Activated effector memory CD4-positive, alpha-beta T cell treated with Interleukin-2 at 50 U/mL for 16 hours (primary cell): ENCODE measurements at places on chromosomes 2 and 18.

- no peak for DNase-seq
These were observed 164.2 kb downstream of the C1D start for GRCh38 chr2:67898595-67898994.

DNA sequence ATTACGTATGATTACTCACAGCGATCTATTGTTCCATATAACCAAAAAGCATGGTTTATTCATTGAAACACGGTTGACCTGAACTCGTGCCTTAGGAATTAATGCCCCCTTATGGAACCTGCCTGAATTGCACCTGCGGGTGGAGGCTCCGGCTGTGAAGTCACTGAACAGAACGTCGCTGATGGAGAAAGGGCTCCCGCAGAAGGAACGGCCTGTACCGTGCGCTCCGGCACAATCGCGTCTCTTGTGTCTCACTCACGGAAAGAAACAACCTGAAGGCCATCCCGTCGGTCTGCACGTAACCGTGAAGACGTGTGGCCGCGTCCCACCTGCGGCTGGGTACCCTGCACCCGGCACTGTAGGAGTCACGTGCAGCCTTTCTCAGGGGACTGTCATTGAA, 133.1 kb downstream of the NFATC1 start:
- DNase-seq: peak; percentile 53

DNA sequence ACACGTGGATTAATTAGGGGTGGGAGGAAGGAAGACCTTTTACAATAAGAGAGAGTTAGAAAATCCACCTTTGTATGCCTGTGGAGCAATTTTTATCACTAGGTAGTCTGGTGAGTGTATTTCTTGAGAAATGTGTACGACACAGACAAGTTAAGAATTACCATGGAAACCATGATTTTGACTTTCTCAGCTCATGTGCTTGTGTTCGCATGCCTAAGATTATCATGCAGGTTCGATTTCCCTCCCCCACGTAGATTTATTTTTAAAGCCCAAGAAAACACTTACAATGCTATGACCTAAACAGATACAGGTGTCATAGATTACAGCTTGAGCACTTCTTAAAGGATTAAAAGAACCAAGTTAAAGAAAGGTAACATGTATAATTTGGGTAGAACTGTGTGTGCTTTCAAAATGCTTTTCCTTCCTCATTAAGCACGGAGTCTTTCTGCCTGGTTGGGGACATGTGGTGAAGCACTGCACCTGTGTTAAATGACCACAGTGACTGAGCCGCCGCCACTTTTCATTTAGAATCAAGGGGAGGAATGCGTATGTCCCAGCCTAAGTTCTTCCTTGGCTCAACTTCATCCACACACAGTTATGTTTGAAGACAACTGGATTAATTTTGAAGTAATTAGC, 16.6 kb downstream of the SERTAD2 start:
- no peak for DNase-seq

- DNase-seq: peak; percentile 38
These were observed 597 bp downstream of the RNF103 start for GRCh38 chr2:86623043-86623493.

- no peak for DNase-seq
These were observed 23.6 kb downstream of the FAM171B start for GRCh38 chr2:186717320-186718007.

- DNase-seq: no peak
These were observed 11.9 kb downstream of the WDR43 start for GRCh38 chr2:28906376-28906775.

GRCh38 chr2:200593905-200594304, 8.1 kb downstream of the AOX1 start:
- DNase-seq: no peak

GRCh38 chr18:8478166-8478967, 130.9 kb upstream of the RAB12 start:
- no peak for DNase-seq

DNA sequence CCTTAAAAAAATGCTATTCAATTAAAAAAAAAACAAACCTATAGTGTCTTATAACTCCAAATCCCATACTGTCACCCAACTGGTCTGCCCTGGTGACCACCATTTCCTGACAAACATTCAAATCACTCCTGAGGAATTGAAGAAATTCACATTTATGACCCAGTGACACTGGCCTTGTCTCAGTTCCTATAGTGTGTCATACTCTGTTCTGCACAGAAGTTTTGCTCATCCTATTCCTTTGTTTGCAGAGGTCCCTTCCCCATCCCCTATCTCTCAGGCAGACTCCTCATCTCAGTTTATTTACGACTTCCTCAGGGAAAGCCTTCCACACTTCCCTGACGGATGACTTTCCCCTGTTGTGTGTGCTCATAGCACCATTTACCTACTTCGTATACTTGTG, 14.7 kb downstream of the ZC3H6 start:
- no peak for DNase-seq

GRCh38 chr2:241269707-241270520, 45.6 kb downstream of the HDLBP start:
- no peak for DNase-seq

- DNase-seq: no peak
These were observed 250.6 kb downstream of the SMAD2 start for GRCh38 chr18:47679864-47680263.

GRCh38 chr2:204491528-204491927, 53.7 kb upstream of the PARD3B start:
- no peak for DNase-seq

DNA sequence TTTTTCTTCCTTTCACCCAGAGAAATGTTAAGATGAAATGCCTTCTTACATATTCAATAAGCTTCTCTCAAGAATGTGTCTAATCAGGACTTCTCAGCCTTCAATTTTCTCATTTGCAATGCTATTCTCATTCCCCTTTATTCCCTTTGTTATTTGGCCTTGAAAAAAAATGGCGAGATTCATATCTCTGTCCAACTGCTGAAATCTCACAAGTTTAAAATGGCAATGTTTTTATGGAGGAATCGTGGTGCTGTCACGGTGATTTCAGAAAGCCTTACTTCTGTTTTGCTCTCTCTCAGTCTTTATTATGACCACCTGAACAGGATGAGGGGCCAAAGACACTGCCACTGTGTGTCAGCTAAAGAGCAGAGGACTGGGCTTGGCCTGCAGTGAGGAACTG, 928.5 kb downstream of the DCC start:
- no peak for DNase-seq

GRCh38 chr2:160077912-160078810, 15.7 kb upstream of the PLA2R1 start:
- DNase-seq: no peak

DNA sequence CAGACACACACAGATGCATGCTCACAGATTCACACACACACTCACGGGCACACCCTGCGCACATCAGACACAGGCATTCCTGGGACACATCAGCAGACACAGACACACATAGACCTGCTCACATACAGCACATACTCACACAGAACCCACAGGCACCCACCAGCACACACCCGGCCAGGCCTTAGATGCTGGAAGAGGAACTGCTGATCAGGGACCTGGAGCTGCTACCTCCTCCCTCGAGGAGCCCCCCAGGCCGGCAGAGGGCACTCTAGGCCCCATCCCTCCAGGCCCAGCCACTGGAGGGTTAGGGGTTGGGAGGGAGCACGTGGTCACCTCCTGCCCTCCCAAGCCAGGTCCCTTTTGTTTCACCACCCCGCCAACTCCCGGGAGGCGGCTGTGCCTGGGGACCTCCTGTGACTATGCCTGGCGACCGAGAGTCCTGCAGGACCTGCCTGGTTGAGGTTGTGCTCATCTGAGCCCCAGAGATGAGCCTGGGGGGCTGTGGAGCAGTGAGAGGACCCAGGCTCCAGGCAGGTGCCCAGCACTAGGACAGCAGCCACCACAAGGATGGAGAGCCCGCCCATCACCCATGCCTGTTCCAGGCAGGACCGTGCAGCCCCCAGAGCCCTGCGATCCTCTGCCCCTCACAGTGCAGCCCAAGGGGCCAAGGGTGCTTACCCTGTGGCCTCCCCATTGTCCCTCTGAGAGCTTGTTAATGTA, 21.0 kb upstream of the PTMA start:
- peak; percentile 51 for DNase-seq

- DNase-seq: no peak
These were observed 37.7 kb downstream of the DOCK10 start for GRCh38 chr2:225004597-225004996.

GRCh38 chr2:54325148-54325547, 69.1 kb upstream of the TSPYL6 start:
- DNase-seq: no peak

DNA sequence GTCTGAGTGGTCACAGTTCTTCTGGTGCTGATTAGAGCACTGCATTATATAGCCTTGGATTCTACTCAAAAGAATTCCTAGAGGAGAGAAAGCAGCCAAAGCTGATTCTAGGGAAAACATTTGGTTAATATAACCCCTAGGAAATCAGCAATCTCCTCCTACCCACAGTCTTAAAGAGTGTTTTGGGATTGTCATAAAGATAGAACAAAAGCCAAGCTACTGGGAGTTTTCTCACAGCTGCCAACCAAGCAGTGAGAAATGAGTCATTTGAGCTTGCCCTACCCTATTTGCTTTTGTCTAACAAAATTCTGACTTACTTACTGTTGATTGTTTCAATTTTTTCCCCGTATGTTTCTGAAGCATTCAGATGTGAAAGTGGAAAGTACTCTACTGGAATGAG, 469.3 kb downstream of the PLCL1 start:
- DNase-seq: no peak

DNA sequence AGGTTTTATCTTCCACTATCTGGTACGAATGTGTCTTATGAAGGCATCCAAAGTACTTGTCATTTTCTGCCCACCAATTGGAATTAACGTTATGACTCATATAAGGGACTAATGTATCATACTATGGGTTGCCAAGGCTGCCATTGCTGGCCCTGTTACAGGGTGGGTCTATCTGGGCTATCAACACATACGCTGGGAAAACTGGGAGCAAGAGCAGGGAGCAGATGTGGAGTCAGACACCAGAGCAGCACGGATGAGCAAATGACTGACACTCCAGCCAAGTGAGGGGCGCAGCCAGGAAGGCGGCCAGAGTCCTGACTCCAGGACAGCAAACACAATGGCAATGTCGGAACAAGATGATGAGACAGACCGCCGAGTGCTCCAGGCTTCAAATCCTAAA, 145.9 kb downstream of the COPS8 start:
- no peak for DNase-seq

DNA sequence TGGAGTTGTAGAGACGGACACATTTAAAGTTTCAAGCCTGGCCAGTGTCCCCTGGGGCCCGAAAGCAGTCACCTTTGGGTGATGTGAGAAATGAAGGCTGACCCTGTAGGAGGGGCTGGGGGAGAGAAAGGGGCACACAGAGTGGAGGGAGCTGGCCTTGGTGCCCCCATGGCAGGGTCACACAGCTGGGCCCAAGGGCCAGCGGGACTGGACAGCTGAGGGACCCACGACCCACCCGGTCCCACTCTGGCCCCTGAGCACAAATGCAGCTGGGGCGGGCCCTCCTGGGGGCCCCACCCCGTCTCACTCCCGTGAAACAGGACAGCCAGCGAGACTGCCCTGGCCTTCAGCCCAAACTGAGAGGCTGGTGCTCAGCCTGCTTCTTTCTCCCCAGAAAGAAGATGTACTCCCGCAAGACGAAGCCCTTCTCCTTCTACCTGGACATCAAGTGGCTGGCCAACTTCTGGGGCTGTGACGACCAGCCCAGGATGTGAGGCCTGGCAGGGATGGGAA, 6.1 kb downstream of the AGXT start:
- no peak for DNase-seq

- no peak for DNase-seq
These were observed 57.4 kb downstream of the NEURL3 start for GRCh38 chr2:96447726-96448125.

DNA sequence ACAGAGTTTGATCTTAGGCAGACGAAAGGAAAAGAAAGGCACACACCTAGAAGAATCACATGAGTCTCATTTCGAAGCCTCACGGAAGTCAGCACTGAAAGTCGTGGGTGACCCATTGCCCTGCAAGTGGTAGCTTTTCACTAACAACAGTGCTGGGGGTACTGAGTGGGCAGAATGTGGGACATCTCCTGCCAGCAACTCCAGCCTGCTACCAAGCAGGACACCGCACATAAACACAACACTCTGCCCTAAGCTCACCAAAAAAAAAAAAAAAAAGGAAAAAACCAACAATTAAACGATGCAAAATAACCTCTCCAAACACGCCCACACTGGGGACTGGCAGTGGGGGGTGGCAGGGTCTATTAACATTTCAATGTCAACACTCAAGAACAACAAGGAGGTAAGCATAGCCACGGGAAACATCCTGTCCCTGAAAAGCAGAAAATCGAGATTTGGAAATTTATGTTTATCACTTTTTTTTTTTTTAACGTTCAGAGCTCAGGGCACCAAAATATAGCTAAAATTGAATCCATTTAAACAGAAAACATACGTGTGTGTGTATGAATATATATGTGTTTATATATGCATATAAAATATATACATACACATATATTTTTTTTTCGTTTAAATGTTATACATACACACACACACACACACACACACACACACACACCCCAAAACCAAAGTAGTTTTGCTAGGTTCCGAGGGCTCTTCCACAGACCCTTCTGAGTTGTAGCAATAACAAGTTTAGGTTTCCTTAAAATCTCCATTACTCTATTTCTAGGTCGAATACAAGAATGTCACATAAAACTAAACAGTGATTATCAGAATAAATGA, 2.2 kb downstream of the INO80D start:
- no peak for DNase-seq

- no peak for DNase-seq
These were observed 30.3 kb downstream of the TMEM87B start for GRCh38 chr2:112085375-112085730.

GRCh38 chr18:56988022-56988421, 158.9 kb upstream of the BOD1L2 start:
- DNase-seq: no peak

DNA sequence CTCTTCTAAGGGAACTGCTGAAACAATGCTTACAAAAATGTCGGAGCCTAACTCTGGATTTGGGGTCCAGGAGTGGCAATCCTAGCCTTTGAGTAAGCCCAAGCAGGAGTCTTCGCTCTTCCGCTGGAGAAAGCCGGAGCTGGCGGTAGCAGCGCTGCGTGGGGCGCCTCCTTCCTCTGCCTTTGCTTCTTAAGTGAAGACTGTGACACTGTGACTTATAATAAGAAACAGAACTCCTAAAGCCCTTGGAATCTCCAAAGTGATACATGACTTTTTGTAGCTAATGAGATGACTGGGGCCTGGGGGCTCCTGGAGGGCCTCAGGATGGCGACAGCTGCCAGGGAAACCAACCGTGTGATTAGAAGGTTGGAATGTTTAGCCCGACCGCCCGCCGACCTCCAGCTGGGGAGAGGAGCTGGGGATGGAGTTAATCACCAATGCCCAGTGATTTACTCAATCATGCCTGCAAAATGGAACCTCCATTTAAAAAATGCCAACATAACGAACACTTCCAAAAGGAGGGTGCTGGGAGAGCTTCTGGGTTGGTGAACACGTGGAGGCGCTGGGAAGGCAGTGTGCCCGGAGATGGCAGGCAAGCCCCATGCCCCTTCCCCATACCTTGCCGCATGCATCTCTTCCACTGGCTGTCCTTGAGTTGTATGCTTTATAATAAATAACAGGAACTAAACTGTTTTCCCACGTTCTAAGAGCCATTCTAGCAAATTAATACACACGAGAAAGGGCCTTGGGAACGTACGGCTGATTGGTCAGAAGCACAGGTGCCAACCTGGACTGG, 29.0 kb upstream of the MAL start:
- DNase-seq: no peak
